ENCODE measurements at places on chromosomes 2 and 18.

- peak; percentile 30 for DNase-seq
These were observed 123.3 kb downstream of the CLIP4 start for GRCh38 chr2:29238497-29238896.

- no peak for DNase-seq
These were observed 934.8 kb upstream of the DDX18 start for GRCh38 chr2:116879650-116880160.

GRCh38 chr2:24110660-24111303 lies 12.4 kb downstream of the PFN4 start:
- DNase-seq = no peak

DNA sequence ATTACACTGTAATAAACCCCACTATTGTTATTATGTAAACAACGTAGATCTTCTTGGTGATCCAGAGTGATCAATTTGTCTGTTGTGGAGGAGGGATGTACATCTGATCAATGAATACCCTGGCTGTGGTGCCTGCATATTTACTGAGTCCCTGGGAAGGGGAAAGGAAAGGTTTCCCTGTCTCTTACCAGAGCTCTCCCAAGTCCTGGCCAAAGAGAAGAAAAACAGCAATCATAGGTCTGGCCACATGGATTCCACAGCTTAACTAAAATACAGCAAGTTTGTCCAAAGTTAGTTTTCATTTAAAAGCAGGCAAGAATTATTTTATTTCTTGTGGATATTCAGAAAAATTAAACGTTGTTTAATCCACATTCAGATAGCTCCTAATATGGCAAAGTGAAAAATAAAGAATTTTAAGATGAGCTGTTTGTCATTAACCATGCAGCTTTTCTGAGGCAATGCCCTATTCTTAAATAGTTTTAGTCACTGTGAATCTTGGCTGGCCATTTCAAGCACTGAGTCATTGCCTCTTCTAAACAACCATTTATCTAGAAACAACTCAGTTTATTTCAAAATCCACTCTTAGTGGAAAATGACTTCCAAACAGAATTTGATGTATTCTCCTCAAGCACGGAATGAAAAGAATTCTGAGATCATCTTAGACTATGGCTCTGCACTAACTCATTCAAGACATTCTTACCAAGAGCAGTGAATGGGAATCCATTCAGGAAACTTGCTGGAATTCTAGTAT lies 1004.4 kb upstream of the CDH2 start:
- no peak for DNase-seq

DNA sequence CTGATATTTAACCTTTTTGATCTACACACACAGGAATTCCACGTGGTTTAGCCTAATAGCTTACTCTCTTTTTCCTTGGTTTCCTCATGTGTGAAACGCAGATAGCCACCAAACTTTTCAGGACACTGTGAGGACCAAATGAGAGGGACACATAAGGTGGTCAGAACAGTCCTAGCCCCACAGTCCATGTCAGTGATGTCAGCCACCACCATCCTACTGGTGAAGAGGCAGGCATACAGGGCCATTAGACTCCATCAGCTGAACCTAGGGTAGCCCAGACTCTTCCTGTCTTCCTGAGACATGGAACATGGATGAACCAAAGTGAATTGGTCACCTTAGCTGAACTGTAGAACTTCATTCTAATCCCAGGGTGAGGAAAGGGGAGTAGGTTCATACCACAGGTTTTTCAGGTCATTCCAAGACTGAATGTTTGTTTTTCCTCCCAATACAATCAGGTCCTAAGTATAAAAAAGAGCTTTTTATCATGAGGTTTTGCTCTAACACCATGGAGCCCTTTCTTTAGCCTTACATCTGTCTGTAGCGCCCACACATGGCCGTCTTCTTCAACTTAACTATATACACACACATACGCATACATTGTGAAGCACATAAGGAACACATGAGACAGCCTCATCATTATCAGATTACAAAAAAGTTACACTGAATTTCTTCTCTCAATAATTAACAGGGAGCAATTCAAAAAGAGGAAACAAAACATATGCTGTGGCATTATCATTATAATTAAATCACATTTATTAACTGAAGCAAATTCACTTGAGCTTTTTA lies 18.5 kb upstream of the NFE2L2 start:
- DNase-seq = no peak

DNA sequence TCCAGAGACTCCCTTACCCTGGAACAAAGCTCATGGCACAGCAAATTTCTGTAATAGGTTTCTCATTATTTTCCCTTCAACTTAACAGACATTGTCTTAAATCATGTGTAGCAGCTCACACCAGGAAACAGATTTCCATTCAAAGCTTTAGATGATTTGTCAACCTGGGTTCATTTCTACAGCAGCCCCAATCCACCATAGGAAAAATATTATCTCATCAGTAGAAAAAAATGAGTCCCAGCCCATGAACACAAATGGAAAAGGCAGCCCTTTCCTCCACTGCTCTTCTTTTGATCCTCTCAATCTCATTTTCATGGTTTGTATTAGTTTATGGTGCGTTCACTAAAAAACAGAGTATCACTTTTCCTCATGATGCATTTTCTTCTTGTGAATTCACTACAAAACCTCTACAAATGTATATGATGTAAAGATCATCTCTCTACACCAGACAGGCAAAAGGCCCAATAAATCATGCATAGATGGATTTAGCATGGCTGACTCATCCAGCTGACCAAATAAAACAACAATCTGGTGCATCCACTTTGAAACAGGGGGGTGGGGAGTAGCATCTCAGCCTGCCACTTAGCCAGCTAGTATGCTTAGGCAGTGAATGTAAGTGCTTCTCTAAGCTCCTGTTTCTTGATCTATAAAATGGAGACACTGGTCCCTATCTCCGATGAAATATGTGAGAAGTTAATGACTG lies 78.6 kb downstream of the SATB2 start:
- DNase-seq = no peak

- DNase-seq = no peak
These were observed 3.1 kb downstream of the DCC start for GRCh38 chr18:52343138-52343537.

DNA sequence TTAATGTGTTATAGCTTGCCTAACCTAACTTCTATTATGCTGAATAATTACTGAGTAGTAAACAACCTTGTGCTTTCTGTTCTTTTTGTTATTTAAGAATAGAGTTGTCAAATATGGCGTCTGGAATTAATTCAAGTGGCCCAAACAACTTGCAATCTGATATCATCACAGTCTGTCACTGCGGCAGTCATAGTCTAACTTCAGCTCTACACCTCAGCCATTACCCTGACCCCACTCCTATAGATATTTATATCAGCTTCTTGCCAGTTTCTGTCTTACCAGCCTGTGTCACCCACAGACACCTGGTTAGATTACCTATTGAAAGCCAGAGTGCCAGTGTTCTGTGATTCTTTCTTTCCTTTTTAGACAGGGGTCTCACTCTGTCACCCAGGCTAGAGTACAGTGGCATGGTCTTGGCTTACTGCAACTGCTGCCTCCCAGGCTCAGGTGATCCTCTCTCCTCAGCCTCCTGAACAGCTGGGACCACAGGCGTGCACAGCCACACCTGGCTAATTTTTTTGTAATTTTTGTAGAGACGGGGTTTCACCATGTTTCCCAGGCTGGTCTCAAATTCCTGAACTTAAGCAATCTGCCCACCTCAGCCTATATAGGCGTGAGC lies 14.1 kb upstream of the KLHL41 start:
- no peak for DNase-seq

DNA sequence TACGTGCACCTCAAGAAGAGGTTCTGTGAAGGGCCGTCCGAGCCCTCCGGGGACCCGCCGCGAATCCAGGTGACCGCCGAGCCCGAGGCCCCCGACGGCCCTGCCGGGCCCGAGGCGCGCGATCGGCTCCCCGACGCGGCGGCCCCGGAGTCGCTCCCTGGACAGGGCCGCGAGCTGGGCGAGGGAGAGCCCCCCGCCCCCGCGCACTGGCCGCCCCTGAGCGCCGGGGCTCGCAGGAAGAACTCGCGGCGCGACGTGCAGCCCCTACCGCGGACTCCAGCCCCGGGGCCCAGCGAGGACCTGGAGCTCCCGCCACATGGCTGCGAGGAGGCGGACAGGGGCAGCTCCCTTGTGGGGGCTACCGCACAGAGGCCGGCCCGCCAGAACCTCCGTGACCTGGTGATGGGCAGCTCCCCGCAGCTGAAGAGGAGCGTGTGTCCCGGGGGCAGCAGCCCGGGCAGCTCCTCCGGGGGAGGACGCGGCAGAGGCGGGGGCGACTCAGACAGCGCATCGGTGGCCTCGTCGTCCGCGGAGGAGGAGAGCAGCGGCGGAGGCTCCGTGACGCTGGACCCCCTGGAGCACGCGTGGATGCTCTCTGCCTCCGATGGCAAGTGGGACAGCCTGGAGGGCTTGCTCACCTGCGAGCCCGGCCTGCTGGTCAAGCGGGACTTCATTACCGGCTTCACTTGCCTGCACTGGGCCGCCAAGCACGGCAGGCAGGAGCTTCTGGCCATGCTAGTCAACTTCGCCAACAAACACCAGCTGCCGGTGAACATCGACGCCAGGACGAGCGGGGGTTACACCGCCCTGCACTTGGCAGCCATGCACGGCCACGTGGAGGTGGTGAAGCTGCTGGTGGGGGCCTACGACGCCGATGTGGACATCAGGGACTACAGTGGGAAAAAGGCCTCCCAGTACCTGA lies 812 bp downstream of the SOWAHC start:
- DNase-seq = no peak

- DNase-seq = no peak
These were observed 9.3 kb upstream of the CD226 start for GRCh38 chr18:69956665-69957620.

DNA sequence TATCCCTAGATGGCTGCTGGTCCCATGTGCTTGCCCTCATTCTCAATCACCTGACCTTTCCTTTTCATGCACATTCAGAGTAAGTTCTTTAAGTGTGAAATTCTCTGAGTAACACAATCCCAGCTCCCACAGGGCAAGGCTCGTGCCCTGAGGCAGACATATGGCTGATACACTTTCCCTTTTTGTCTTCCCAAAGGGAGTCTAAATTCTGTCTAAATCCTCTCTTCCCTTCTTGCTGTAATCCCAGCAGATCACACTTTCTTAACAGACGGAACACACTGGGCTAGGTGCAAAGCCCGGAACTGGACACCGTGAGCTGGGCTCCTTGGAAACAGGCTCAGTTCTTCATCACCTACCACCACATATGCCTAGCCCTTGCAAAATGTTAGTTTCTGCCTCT lies 147.6 kb downstream of the GALNT14 start:
- no peak for DNase-seq

DNA sequence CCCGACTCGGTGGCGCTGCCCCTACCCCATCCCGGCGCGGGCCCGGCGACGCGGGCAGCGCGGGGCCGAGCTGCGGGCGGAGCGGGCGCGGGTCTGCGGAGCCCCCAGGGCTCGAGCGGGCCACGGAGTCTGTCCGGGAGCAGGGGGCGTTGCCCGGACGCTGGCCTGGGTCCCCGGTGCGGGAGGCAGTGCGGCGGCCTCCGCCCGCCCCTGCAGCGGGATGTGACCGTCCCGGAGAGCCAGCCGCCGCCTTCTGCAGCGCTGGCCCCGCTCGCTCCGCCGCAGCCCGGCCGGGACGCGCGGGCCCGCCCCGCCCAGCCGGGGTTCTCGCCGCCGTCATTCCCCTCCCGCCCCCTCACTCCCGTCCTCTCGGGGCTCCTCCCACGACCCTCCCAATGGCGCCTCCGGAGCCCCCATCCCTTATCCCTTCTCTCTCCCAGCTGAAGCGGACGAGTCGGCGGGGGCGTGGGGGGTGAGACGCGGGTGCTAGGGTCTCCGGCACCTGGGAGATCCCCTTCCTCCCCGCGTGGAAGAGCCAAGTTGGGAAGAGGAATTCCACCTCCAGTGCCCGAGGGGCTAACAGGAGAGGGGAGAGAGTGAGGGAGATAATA lies at the start of gene FNDC4:
FNDC4 (minus strand) TSS at position 257 of the 611 bp plus-strand sequence. CDS start 521 bp downstream, outside the sequence.
- DNase-seq = no peak

DNA sequence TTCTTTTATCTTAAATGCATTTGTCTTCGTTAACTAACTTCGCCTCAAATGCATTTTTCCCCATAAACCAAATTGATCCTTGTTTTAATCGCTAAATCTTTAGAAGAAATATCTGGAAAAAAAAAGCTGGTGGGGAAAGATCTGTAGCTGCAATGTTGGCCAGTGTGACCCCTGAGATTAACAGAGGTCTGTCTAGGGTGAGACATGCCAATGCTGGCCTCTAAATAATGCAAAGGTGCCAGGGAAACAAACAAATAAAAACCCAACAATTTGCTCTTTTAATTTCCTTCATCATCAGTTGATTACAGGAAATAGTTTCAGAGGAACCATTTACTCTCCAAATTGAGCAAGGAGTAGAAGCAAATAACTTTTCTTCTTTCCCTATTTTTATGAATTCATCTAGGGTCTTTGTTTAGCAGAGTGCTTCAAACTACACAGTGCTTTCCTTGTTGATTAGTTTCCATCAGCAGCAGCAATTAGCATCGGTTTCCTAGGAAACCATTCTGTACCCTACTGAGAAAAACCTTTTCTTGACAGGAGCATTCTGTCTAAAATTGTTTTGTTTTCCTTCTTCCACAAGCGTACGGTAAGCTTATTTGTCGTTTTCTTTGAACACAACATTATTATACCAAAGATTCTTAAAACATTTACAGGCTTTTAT lies 100.5 kb upstream of the UNC80 start:
- DNase-seq = no peak

Data from NT2/D1 (cell line).